ENCODE measurements at places on chromosomes 6 and 20. TPM values are rescaled to one million over a fixed set of nuclear protein-coding genes. Genes with fewer than 3 reads are reported as not detected.
A peak's percentile ranks its signal among the peaks of the same experiment; 100 is the strongest.

GRCh38 chr6:112029045-112029822 is 24.7 kb upstream of the CCN6 start:
- DNase-seq, result peak; percentile 48

- DNase-seq, result no peak
These were observed 44.6 kb downstream of the PEX7 start for GRCh38 chr6:136866872-136867416.

GRCh38 chr6:80438772-80439171 is 332.3 kb downstream of the BCKDHB start:
- DNase-seq, result peak; percentile 70

GRCh38 chr6:91043751-91044150 is 456.9 kb upstream of the MAP3K7 start:
- DNase-seq, result no peak

- no peak for DNase-seq
These were observed 17.9 kb upstream of the CHMP4B start for GRCh38 chr20:33793011-33793931.

DNA sequence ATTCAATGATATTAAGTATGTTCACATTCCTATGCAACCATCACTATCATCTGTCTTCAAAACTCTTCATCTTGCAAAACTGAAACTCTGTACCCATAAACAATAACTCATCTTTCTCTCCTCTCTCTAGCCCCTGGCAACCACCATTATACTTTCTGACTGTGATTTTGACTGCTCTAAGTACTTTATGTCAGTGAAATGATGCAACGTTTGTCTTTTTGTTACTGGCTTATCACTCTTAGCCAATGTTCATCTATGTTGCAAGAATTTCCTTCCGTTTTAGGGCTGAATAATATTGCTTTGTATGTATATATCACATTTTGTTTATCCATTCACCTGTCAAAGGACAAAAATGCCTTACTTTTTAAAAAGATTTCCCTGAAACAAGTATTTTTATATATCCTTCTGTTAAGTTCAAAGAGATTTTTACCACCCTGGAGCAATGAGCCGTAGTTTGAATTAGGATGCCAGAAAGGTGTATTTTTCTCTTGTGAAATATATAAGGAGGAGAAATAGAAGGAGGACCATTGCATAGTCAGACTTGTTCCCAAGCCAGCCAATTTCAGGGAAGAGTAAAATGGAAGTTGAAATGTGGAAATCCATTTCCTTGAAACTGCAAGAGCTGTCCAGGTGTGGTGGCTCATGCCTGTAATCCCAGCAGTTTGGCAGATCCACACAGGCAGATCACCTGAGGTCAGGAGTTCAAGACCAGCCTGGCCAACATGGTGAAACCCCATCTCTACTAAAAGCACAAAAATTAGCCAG is 4.0 kb upstream of the CGAS start:
- DNase-seq, result no peak

DNA sequence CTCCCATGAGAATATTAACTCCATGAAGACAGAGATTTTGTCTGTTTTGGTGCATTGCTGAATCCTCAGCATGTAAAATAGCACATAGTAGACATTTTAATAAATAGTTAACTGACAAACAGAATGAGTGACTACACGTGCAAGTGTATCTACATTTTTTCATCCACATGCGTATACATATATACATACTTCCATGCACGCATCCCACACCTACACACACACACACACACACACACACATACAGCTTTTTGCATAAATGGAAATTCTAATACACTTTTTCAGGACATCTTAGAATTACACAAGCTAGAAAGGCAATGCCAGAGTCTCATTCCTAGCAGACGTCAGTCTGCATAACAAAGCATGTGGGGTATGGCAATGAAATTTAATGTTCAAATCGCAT is 139.7 kb upstream of the LRFN2 start:
- DNase-seq, result no peak

DNA sequence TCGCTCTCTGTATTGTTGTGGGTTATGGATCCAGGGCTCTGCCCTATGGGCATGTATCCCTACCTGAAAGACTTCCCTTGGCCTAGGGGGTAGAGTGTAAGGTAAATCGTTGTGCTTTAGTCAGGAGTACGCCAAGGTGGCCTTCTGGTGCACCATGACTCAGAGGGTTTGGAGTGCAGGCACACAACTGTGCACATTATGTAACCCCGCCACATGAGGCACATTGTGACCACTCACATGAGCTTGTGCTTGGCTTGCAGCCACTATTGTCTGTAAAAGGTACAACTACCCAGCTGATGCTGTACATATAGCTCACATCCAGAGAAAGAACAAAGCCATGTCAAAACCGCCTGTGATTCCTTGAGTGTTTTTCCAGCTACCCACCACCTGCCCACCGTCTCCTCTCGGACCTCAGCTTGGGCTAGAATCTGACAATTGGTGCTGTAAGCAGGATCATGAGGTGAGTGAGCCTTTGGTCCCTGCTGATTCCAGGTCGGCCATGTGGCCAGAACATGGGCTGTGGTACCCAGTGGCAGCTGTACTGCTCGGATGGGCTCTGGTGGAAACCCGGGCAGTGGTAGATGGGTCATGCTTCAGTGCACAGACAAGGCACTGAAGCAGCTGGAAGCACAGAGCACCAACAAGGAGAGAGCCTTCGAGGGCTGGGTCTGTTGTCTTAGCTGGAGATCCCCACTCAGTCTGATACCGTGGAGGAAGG is 33.8 kb downstream of the HDDC2 start:
- DNase-seq, result no peak

DNA sequence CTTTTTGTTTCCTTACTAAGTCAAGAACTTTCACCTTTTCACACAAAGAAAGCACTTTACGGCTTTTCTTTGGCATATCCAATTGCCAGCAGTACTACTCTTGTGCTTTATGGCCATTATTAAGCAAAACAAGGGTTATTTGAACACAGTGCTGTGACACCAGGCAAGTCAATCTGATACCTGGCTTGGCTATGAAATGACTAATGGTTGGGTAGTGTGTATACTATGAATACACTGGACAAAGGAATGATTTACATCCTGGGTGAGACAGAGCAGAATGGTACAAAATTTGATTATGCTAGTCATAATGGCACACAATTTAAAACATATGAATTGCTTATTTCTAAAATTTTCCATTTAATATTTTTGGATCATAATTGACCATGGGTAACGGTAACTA is 22.1 kb upstream of the ADGRF1 start:
- no peak for DNase-seq

- no peak for DNase-seq
These were observed 345.2 kb upstream of the RGS17 start for GRCh38 chr6:153476243-153476642.

DNA sequence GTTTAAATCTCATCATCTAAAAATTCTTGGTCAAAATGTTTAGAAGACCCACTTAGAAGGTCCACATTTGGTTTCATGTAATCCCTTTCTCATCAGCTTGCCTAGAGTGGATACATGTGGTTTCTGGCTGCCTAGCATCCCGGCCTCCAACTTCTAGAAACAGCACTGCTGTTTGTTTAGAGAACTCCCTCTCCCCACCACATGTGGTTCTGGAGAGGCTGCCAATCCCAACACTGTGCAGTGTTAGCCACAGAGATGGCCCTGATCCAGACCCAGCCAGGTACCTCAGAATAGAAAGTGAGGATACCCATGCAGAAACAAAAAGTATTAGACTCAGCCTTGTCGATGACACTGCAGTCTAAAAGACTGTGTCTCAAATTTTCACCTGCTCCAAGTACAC is 241.8 kb downstream of the BCKDHB start:
- DNase-seq, result no peak

- DNase-seq, result no peak
These were observed 13.7 kb upstream of the TBC1D22B start for GRCh38 chr6:37243816-37244370.

DNA sequence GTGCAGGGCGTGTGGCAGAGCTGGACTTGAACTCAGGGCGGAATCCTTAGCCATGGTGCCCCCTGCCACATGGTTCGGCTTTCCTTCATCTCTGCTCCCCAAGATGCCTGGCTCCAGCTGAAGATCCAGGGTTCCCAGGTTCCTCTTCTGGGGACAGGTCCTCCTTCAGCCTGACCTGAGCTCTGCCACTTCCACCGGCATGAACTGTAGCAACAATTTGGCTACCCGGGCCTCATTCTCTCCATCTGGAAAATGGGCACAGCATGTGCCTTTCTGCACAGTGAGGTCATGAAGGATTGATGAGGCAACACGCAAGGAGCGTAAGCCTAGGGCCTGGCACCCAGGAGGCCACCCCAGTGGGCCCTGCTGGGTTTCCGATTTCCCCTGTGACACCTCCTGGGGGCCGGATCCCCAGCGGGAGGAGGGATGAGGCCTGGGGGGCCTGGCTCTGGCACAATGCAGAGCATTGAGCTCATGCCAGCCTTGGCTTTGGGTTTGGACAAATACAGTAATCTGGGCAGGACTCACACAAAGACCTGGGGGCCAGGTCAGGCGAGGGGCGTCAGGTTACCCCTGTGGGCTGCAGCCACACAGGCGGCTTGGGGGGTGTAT is 74.0 kb downstream of the CEBPB start:
- no peak for DNase-seq

GRCh38 chr6:11714116-11714797 is 64.3 kb downstream of the ADTRP start:
- no peak for DNase-seq

DNA sequence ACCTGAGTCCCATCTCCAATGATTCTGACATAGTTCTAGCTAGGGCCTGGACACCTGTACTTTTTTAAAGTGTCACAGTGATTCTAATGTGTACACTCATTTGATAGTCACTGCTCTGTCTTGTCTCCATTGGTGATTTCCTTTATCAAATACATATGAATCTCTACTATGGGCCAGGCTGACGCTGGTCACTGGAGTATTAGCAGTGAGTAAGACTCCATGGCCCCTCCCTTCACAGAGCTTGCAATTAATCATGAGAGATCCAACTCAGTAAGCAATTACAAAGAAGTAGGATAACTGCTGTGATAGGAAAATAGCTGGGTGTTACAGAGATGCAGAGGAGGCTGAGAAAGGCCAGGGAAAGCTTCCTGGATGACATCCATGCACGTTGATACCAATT is 19.3 kb upstream of the SASH1 start:
- no peak for DNase-seq

- DNase-seq, result no peak
These were observed 434.5 kb downstream of the HDGFL1 start for GRCh38 chr6:23003671-23004467.

DNA sequence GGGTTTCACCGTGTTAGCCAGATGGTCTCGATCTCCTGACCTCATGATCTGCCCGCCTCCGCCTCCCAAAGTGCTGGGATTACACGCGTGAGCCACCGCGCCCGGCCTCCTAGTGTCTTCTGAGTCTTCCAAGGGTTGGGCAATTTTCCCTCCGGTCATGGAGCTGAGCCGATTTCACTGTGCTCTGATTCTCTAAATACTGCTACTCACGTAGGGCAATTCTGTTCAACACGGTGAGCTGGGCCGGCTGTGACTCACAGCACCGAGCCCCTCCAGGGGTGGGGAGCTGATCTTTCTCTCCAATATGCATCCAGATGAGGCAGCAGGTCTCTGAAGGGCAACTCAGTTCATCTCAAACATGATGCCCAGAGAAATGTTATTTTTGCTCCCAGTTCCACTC is 71.6 kb upstream of the CD93 start:
- DNase-seq, result no peak

The TRIM31 gene
- total RNA-seq, result not detected

The FGD2 gene
- not detected for total RNA-seq

The FLOT1 gene
- 200 TPM for total RNA-seq

The KIF3B gene
- total RNA-seq, result 12.9 TPM

The SLC17A1 gene
- not detected for total RNA-seq

The MAS1 gene
- not detected for total RNA-seq

The SLC22A16 gene
- not detected for total RNA-seq

The TSPYL4 gene
- total RNA-seq, result 23.1 TPM
